ENCODE measurements at places on chromosomes 11 and 22. TPM values are rescaled to one million over a fixed set of nuclear protein-coding genes. Genes with fewer than 3 reads are reported as not detected.

The UBQLN3 gene
- total RNA-seq, result not detected

The PTPRCAP gene
- not detected for total RNA-seq

- no peak for DNase-seq
Observed at GRCh38 chr11:73053964-73054363, 88.2 kb downstream of the FCHSD2 start.

DNA sequence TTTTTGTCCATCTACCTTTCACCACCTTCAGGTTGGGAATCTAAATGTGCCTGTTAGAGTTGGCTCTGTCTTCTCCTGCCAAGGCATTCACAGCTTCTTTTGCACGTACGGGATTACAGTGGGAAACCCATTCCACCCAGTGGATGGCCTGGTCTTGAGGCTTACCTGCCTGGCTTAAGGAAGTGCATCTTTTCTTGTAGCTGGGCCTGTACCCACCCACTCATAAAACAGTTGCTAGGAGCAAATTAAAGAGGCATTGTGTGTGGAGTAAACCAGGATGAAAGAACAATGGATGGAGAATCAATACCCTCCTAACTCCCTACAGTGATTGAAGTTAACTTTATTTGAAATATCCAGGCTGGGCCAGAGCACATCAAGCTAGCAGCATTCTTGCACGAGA, 71.6 kb downstream of the TEAD1 start:
- DNase-seq, result no peak

GRCh38 chr22:19167106-19167869, 11.2 kb downstream of the SLC25A1 start:
- no peak for DNase-seq

DNA sequence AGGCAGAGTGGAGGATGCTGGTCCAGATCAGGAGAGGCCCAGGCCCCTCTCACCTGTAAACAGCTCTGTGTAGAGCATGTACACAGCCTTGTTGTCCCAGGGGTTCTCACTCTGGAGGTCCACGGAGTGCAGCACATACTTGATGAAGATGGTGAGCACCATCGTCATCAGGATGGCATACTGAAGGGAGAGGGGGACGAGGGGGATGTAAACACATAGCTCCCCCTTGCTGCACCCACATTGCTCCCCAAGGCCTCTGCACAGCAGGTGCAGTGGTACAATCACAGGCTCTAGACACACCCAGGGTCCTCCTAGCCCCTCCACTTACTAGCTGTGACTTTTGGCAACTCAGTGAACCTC, 2.9 kb downstream of the SYVN1 start:
- DNase-seq, result no peak

- no peak for DNase-seq
Observed at GRCh38 chr22:46482056-46482675, 55.3 kb downstream of the CELSR1 start.

DNA sequence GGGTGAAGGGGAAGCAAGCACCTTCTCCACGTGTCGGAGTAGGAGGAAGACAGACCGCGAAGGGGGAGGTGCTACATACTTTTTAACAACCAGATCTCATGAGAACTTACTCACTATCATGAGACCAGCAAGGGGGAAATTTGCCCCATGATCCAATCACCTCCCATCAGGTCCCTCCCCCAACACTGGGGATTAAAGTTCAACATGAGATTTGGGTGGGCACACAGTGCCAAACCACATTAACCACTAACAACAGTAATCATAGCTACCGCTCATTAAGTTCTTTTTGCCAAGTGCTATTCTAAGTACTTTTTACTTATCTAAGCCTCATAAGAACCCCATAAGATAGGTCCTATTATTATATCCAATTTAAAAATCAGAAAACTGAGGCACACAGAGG, 450.5 kb upstream of the DDI1 start:
- no peak for DNase-seq

DNA sequence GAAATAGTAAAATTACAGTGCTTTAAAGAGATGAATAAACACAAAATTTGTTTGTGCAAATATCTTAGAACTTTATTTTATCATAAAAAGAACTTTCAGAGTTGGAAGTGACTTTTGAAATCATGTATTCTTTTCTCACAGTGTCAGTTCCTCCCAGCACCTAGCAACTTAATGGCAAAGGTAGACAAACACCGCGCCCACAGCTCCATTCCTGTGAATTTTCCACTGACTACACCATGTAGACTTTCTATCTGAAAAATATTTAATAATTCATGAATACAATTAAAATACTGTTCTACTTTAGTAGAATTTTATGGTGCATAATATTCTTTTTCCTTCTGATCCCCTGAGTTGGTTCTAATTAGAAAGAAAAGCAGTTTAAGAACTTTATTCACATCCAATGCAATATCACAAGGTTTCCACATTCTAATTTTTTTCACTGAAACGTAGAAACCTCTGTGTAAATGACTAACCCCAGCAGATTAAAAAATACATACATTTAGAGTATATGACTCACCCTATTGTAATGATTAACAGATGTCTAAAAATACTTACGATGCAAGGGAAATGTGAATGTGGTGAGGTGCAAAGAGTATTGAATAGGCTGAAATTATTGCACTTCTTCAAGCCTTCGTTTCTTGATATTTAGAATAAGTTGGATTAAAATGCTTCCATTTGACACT, 218.2 kb upstream of the CCDC179 start:
- peak; percentile 74 for DNase-seq
